Endothelial cell of umbilical vein (primary cell): ENCODE measurements at places on chromosomes 5 and 9. TPM values are rescaled to one million over a fixed set of nuclear protein-coding genes. Genes with fewer than 3 reads are reported as not detected.

WDR70 gene
- 33.1 and 37.3 TPM in 2 replicates for total RNA-seq

MYOZ3 gene
- total RNA-seq = 1.1 and 1.2 TPM in 2 replicates

SPATA31D1 gene
- total RNA-seq = not detected in 2 replicates

IL6ST gene
- 345 and 361 TPM in 2 replicates for total RNA-seq

C6 gene
- total RNA-seq = not detected in 2 replicates

NRG2 gene
- total RNA-seq = 0.30 and 0.42 TPM in 2 replicates

CDH6 gene
- total RNA-seq = 0.35 TPM in 1 of 2 replicates, not detected in the other

DNA sequence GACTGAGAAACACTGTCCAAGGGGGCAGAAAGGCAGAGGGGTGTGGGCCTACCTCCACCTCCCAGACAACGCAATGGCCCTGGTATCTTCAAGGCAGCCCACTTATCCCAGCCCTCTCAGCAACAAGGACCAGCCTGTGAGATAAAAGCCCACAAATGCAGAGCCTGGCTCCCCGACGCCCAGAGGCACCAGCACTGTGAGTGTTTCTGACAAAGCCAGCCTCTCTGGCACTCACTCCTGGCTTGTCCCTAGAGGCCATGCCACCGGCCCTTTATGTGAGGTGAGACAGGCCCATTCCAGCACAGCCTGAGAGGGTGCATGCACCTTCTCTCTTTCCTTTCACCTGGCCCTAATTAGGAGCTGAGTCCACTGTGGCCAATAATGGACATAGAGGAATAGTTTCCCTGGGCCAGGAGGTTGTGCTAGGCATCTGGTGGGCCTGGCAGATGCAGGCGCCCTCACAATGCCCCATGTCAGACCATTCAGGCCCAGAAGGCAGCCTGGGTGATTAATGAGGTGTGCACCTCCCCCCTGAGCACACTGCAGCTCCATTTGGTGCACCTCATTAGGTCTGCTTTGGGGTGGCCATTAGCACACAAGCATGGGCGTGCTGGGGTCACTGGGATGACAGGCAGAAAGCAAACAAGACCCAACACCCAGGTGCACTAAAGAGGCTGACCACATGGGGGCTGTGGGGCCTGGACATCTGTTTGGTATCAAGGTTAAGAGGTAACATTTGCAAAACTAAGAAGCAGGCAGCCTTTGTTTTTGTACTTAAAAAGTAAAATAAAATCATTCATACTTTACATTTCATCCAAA, 176.0 kb downstream of the MED10 start:
- DNase-seq = no peak

- no peak for DNase-seq
Measured at GRCh38 chr9:127360250-127360649, 36.7 kb upstream of the SLC2A8 start.

- peak; percentile 64 for DNase-seq
Measured at GRCh38 chr5:120139039-120139438, 325.1 kb upstream of the PRR16 start.

GRCh38 chr5:167947306-167947705, 344.1 kb upstream of the WWC1 start:
- DNase-seq = no peak

GRCh38 chr5:82336226-82336958, 58.2 kb upstream of the RPS23 start:
- DNase-seq = no peak

- DNase-seq = no peak
Measured at GRCh38 chr5:59917121-59917520, 23.6 kb upstream of the PDE4D start.

- peak; percentile 86 for DNase-seq
Measured at GRCh38 chr5:160165137-160166068, 46.2 kb upstream of the PWWP2A start.

DNA sequence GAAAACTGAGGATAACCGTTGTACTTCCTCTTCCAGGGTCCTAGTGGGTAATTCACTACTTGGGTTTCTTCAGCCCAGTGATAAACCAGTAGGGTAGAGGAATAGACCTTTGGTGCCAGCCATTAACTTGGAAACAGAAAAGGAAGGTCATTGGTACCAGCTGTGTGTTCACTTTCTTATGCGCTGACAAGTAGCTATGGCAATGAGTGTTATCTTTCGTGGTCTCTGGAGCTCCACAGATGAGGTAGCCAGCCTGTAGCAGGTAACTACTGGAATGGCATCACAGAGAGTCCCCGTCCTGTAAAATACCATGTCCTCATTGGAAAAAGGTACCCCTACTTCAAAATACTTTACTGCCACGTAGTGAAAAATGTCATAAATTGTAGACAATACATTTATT, 2.3 kb downstream of the UHRF2 start:
- DNase-seq = no peak

DNA sequence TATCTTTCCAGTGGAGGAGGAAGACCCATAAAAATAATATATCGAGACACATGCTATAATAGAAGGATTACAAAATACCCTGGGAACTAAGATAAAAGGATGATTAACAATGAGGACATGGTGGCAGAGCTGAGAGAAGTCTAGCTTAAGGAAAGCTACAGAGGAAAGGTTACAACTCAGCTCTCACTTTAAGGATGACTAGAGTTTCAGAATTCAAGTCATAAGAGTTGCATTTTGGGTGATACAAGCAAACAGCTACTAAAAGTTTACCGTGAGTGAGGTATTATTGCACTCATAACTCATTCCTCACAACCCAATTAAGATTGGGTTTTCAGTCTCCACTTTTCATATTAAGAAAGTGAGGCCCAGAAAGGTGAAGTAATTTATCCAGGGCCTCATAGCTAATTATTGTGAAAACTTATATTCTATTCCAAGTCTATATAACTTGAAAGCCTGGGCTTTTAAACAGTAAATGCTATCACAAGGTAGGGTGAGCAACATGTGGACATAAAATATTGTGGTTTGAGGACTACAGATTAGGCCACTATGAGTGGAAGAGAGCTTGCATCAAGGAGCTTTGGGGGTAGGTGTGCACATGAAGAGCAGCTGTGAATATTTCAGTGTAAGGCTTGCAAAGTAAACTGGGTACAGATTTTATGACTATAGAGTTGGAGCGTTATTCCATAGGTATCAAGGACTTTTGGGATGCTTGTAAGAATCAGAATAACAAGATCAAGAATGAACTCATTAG, 28.0 kb downstream of the JAKMIP2 start:
- DNase-seq = no peak

DNA sequence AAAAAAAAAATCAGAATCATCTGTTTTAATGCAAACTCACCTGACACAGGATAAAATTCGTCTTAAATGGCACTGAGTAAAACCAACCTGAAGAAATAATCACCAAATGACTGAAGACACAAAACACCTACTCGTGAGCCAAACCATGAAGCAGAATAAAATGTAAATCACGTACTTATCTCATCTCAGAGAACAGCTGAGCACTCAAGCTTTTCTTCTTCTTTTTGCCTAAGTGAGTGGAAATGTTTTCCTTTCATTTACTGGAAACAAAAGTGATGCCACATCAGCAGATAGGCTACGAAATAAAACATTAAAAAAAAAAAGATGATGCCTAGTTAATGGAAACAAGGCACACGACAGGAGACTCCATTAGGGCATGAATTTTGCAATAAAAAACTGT, 36.4 kb downstream of the ATPSCKMT start:
- DNase-seq = no peak

DNA sequence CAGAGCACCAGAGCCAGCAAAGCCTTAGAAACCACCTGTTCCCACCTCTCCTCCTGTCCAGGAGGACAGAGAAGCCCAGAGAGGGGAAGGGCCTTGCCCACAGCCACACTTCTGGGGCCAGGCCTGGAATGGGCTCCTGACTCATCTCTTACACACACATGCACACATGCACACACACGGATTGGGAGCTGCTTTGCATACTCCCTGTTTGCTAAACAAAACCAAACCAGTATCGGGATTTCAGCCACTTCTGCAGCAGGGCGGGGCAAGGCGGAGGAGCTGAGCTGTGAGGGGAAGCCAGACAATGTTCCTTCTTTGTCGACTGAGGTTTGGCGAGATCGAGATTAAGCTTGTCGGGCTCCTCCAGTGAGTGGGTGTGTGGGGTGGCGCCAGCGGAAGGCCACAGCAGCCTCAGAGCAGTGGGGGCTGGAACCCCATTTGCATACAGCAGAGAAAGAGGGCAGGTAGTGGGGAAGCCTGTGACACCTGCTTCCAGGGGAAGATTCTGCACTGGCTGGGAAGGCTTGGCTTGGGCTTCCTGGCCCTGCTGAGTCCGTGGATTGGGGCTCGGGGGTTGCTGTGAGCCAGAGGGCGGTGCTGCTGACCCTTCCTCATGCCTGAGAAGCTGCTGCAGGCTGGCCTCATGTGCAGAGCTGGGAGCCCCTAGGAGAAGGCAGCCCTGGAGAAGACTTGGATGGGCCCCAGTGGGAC, 16.1 kb downstream of the GFI1B start:
- DNase-seq = no peak
